ENCODE measurements at places on chromosomes 2 and 18.

GRCh38 chr2:226187616-226188015 is 612.0 kb downstream of the IRS1 start:
- no peak for DNase-seq

DNA sequence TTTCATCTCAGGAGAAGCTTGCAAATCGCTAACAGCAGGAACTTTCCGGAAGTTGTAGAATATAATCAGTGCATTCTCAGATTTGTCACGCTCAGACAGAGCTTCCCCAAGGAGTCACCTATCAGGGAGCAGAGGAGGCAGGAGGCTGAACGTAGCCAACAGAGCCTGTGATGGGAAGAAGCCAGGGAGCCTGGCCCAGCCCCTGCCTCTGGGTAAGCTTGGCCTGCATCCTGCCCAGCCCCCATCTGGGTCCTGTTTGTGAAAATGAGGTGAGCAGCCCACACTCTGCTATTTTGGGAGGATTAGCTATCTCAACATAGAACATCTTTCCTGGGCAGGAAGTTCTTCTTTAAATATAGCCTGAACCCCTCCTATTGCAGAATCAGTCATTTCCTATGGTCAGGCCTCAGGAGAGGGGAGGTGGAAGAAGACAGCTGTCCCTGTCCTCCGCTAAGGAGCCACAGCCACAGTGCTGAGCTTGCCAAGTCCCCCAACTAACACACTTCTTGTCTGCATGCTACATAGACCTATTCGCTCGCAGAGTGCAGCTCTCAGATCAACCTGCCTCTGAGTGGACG is 19.2 kb upstream of the PKDCC start:
- no peak for DNase-seq

DNA sequence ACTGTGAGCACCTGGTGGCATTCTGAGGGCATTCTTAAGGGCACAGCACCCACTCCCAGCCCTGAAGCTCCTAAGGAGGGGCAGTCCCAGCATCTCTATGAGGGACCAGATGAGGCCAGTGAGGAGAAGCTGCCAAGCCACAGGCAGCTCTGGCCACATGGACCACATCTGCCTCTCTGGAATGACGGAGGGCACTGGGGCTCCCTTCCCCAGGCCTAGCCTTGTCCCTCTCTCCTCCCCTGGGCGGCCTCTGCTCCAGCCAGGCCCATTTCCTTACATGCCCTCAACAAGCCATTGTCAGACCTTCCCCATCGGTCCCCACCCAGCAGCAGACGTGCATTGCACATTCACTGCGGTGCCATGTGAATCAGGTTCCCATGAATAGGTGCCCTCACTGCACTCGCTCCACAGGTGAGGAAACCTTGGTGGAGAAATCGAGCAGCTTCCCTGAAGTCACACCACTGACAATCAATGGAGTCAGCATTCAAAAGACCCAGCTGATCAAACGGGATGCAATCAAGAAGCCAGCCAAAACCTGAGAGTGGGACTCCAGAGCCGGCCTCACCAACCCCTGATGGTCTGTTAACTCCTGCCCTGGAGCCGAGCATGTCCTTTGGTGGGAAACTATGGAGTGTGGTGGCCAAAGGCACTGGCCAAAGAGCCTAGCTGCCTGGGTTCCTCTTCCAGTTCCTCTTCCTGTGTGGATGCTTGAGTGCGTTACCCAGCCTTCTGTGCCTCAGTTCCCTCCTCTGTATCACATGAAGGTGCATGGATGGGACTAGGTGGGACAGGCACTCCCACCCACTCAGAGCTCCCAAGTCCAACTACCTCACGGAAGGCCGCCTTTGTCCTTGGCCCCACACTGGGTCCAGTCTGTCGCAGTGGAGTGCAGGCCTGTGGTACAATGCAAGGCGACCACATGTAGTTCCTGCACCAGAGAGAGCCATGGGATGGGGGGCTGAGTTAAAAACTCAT is 147.3 kb downstream of the ZFP36L2 start:
- no peak for DNase-seq

- peak; percentile 61 for DNase-seq
These were observed 229.9 kb upstream of the HDAC4 start for GRCh38 chr2:239630618-239631286.

- no peak for DNase-seq
These were observed 441.4 kb downstream of the NBAS start for GRCh38 chr2:15119722-15120175.

- no peak for DNase-seq
These were observed 360.8 kb downstream of the SOCS6 start for GRCh38 chr18:70649683-70650082.

GRCh38 chr2:96414161-96414710 is 78.7 kb downstream of the NCAPH start:
- no peak for DNase-seq

DNA sequence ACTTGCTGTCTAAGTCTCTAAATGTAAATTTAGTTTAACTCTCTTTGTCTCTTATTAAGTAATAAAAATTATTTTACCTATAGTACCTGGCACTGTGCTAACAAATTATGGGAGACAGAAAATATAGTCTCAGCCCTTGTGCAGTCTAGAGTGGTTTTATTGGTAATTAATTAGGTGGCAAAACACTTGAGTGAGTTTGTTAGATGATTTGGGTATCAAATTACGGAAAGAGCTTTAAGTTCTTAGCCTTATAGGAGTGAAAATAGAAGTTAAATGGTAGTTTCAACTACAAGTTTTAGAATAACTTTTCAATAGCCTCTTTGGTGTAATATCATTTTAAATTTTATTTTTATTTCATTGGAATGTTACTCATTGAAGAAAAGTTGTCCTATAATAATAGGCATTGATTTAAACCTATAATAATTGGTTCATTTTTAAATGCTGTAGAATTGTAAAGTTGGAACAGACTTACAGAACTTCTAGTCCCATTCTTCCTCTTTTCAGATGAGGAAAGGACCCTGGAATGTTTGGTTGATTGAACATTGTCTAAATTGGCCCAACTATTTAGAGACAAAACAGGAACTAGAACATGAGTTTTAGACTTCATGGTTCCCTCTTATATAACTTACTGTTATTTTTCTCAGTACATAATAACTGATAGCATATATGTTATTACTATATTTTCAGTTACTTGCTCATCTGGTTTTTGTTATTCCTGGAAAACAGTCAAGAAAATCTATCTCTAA is 10.2 kb upstream of the HTR2B start:
- no peak for DNase-seq

GRCh38 chr2:25304826-25305596 is 36.7 kb downstream of the DNMT3A start:
- DNase-seq: no peak

GRCh38 chr2:179251870-179252269 is 12.8 kb downstream of the SESTD1 start:
- DNase-seq: no peak

- DNase-seq: no peak
These were observed 53.8 kb downstream of the CTAGE1 start for GRCh38 chr18:22363867-22364463.

- DNase-seq: no peak
These were observed 26.2 kb downstream of the R3HDM1 start for GRCh38 chr2:135557530-135557929.

DNA sequence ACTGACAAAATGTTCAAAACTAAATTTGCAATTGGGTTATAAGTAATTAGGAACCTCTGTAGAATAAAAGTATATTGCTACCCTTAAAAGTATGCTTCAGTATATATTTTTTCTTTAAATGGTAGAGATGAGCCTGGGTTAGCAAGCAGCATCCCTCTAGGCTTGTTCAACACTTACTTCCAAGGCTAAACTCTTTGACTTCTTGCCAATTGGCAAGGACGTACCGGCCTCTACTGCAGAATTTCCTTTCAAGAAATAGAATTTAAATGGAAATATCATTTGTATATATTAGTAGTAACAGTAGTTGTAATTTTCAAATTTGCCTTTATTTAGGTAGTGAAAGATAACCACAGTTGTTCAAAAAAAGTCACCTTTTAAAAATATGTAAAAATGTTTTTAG is 105.1 kb upstream of the SLC38A11 start:
- no peak for DNase-seq

DNA sequence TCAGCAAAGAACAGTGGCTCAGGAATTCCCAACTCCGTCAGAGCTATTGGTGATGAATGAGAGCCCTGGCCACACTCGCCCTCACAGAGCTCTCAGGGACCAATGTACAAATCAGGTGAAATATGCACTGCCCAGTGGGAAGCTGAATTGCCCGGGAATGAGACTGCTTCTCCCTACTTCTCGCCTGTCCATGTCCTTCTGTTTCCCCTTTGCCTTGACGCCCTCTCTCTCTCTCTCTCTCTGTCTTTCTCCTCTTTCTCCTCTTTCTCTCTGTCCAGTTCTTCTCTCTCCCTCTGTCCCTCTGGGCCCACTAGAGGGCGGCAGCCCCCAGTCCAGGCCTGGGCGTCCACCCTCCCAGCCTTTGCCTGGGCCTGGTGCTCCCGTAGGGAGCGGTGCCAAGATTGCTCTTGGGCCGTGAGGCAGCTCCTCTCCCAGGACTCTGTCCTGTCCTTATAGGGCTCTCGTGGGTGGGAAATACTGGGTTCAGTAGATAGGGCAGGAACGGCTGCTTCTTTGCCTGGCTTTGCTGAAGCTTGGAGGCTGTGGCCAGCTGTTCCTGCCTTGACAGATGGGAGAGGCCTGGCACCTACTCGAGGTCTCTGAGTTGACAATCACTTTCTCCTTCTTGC is 28.4 kb upstream of the PUM2 start:
- peak; percentile 65 for DNase-seq

- no peak for DNase-seq
These were observed 27.4 kb upstream of the SLC20A1 start for GRCh38 chr2:112618383-112618782.

DNA sequence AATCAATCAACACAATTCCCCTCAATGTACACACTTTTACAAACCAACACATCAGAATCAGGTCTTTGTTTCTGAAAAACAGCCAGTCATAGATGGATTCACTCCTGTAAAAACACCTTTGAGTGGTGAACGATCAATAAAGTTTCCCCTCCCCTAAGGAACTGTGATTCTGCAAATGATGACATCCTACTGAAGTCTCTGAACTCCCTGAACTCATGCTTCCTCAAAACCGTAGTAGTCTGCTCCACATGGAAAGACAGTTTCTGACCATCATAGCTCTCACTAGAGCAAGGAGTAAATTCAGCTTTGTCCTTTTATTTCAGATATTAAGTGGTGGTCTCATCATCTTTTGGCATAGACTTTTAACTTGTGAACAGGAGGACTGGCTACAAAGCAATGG is 43.5 kb upstream of the ACTR3 start:
- DNase-seq: no peak

All from H54 (cell line).